Uterus (tissue), 4 donors: ENCODE measurements at places on chromosomes 2 and 18.

- peaks cover 8% of the 10 kb centered on the region for H3K4me1 ChIP-seq
- H3K27me3 ChIP-seq = no peaks in the 10 kb centered on the region
- no peaks in the 10 kb centered on the region for H3K36me3 ChIP-seq
- no peak overlapping the region for H3K4me3 ChIP-seq
- DNase-seq = peak; percentile 87
Observed at GRCh38 chr2:3470166-3470651, 49.1 kb downstream of the ADI1 start.

GRCh38 chr2:75788902-75789301 lies 78.2 kb upstream of the GCFC2 start:
- H3K27me3 ChIP-seq = no peaks in the 10 kb centered on the region
- no peaks in the 10 kb centered on the region for H3K36me3 ChIP-seq
- H3K4me1 ChIP-seq = no peaks in the 10 kb centered on the region
- no peak for DNase-seq

DNA sequence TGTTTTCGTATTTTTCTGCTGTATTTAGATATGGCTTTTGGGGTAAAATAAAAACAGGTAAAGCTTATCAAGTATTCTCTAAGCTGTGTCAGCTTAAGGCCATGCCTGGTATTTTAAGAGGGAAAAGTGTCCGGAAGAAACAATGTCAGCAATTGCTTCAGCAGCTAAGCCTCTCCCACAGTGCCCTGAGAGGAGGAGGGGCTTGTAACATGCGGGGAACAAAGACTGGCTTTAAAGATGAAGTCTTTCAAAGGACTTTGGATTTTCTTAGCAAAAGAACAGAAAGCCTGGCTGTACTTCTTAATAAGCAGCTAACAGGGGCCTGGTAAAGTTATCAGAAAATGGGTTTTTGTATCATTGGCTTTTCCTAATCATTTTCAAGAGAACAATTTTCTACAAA lies 102.8 kb downstream of the PXDN start:
- no peak overlapping the region for H3K4me3 ChIP-seq
- H3K4me1 ChIP-seq = no peaks in the 10 kb centered on the region
- DNase-seq = no peak

DNA sequence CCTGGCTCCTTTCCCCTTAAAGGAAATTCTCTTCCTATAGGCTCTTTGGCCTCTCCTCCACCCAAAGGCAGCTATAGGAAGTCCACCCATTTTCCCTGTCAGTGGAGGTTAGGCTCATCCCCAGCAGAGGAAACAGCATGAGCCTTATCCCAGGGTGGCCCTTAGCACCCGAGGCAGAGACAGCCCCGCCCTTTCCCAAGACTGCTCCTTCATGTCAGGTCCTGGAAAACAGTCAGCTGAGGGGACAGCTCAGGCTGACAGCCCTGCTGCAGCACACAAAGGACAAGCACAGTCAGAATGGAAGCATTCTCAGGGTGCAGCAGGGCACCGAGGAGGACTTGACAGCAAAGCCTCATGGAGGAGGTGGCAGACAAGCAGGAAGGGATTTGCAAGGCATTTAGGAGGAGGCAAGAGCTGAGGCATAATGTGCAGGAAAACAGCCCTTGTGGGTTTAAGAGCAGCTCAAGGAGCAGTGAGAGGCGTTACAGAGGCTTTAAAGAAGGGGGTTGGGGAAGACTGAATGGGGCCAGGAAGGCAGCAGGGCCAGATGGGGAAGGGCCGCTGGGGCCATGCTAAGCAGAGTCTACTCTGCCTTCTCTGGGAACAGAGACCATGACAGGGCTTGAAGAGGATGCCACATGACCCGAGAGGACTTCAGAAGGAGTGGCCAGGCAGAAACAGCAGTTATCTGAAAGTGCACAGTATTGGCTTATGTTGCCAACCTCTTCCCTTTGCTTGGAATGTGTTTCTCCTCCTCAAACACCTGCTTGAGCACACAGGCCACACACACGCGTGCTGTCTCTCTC lies 216.6 kb downstream of the SH3BP4 start:
- no peak overlapping the region for H3K27ac ChIP-seq
- H3K27me3 ChIP-seq = no peaks in the 10 kb centered on the region
- H3K4me1 ChIP-seq = no peaks in the 10 kb centered on the region
- no peak overlapping the region for H3K4me3 ChIP-seq
- H3K36me3 ChIP-seq = no peaks in the 10 kb centered on the region

GRCh38 chr18:26477828-26478466 lies 70.4 kb downstream of the KCTD1 start:
- no peaks in the 10 kb centered on the region for H3K36me3 ChIP-seq
- H3K27me3 ChIP-seq = no peaks in the 10 kb centered on the region
- H3K4me3 ChIP-seq = no peak overlapping the region

DNA sequence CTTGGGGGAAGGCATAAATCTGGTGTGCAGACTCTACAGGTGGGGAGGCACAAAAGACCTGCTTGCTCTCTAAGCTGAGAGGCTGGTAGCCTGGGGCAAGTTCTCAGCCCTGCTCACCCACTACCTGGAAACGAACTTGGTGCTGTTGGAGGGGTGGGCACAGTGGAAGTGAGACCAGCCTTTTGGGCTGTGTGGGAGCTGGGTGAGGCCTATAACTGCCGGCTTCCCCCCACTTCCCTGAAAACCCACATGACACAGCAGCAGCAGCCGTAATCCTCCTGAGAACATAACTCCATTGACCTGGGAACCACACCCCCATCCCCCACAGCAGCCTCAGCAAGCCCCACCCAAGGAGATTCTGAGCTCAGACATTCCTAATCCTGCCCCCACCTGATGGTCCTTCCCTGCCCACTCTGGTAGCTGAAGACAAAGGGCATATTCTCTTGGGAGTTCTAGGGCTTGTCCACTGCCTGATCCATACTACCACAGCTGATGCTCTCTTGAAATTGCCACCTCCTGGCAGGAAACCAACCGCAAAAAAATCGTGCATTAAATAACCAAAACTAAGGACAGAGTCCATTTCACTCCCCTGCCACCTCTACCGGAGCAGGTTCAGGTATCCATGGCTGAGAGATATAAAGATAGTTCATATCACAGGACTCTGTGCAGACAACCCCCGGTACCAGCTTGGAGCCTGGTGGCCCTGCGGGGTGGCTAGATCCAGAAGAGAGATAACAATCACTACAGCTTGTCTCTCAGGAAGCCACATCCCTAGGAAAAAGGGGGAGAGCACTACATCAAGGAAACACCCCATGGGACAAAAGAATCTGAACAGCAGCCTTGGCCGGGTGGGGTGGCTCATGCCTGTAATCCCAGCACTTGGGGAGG lies 178.1 kb downstream of the NDUFA10 start:
- no peaks in the 10 kb centered on the region for H3K36me3 ChIP-seq
- no peak for DNase-seq
- no peak overlapping the region for H3K27ac ChIP-seq
- H3K4me1 ChIP-seq = no peaks in the 10 kb centered on the region

GRCh38 chr2:48527226-48527885 lies 2.6 kb upstream of the STON1 start:
- no peaks in the 10 kb centered on the region for H3K36me3 ChIP-seq
- H3K27ac ChIP-seq = peak overlapping the region; percentile 96
- peaks cover 23% of the 10 kb centered on the region for H3K4me1 ChIP-seq
- no peak overlapping the region for H3K4me3 ChIP-seq
- no peak for DNase-seq

GRCh38 chr2:29351248-29351647 lies 236.0 kb downstream of the CLIP4 start:
- no peaks in the 10 kb centered on the region for H3K36me3 ChIP-seq
- no peaks in the 10 kb centered on the region for H3K27me3 ChIP-seq
- H3K4me1 ChIP-seq = no peaks in the 10 kb centered on the region
- H3K27ac ChIP-seq = no peak overlapping the region
- H3K4me3 ChIP-seq = no peak overlapping the region
- DNase-seq = no peak

DNA sequence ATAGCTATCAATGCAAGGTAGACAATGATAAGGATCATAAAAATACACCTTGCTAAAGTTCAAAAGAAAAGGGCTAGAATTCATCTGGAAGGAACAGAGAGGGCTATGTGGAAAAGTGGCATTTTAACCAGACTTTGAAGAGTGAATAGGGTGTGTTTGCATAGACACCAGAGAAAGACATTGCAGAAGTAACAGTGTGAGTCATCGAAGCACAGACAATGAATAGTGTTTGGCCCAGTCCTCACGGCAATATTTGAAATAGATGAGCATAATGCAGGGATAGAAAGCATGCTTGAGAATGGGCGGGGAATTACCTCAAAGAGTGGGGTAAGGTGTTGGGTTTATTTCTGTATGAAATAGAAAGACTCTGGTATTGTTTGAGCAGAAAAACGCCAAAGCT lies 24.2 kb downstream of the MYT1L start:
- DNase-seq = no peak
- H3K36me3 ChIP-seq = no peaks in the 10 kb centered on the region
- no peak overlapping the region for H3K27ac ChIP-seq
- H3K4me1 ChIP-seq = no peaks in the 10 kb centered on the region

DNA sequence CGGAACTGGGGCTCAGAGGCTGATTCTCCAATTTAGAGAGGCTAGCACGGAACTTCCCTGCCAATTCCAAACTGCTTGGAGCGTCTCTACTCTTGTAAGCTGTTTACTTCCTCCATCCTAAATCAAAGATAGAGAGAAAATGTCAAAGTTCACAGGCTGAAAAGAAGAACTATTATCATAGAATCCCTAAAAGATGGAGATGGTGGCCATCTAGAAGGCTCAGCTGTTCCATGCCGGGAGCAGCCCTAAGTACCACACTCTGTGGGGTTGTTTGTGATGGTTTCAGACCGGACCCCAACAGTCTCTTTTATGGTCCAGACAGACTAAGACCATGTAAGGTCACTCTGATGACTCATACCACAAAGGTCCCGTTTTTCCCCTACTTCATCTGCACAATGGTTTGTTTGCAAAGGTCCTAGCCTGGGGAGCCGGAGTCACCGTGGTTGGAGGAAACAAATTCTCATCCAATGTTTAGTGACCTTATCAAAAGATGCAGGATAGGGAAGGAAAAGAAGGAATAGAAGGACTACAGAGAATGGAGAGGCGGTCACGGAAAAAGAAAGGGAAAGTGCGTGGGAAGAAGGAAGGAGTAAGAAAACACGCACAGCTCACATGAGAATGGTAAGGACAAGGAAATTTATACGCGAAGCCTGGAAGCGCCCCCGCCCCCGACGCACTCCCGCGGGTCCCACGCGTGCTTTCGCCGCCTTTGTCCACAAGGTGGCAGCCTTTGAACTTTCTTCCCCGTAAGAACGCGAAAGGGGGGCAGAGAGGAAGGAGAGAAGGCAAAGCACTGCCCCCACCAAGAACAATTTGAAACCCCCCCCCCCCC lies 453 bp upstream of the ANTXR1 start:
- H3K4me3 ChIP-seq = peak overlapping the region; percentile 67
- no peaks in the 10 kb centered on the region for H3K36me3 ChIP-seq
- H3K27me3 ChIP-seq = no peaks in the 10 kb centered on the region

DNA sequence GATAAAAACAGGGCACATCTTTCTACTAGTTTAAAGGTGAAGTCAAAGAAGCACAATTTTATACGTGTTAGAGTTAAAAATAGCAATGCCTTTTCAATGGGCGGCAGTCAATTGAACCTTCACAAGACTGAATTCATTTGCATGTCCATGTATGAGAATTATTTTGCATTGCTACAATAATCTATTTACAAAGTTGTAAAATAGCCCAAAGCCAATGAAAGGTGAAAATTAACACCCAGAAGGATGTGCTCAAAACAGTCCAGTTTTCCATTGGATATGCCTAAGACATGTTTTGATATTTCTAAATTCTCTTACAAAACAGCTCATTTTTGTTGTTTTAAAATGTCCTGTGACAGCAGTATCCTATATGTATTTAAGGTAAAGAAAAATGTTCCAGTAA lies 425.1 kb upstream of the SYT4 start:
- no peaks in the 10 kb centered on the region for H3K4me1 ChIP-seq
- no peak overlapping the region for H3K27ac ChIP-seq
- no peaks in the 10 kb centered on the region for H3K27me3 ChIP-seq
- no peak for DNase-seq
- H3K36me3 ChIP-seq = no peaks in the 10 kb centered on the region

- no peaks in the 10 kb centered on the region for H3K4me1 ChIP-seq
- no peaks in the 10 kb centered on the region for H3K36me3 ChIP-seq
- H3K4me3 ChIP-seq = no peak overlapping the region
Observed at GRCh38 chr2:44136252-44136651, 32.4 kb upstream of the PPM1B start.

- H3K36me3 ChIP-seq = no peaks in the 10 kb centered on the region
- H3K4me3 ChIP-seq = no peak overlapping the region
- H3K27ac ChIP-seq = no peak overlapping the region
- no peaks in the 10 kb centered on the region for H3K27me3 ChIP-seq
- H3K4me1 ChIP-seq = peaks cover 5% of the 10 kb centered on the region
Observed at GRCh38 chr2:159456500-159457426, 159.6 kb downstream of the BAZ2B start.

DNA sequence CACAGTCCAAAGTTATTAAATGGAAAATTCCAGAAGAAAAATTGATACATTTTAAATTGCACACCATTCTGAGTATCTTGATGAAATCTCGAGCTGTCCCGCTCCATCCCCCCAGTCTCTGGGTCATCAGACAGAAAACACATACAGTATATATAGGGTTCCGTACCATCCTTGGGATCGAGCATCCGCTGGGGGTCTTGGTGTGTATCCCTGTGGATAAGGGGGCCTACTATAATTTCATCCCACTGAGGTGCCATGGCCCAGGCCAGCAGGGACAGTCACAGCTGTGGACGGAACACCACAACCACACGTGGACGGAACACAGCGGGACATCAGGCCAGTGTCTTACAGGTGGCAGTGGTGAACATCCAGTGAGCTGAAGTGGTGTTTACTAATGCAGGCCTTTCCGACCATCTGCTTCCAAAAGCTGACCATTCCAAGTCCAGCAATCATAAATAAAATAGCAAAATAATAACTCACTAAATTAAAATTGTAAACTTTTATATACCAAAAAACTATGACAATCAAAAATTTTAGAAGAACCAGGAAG lies 14.0 kb downstream of the TWIST2 start:
- no peaks in the 10 kb centered on the region for H3K36me3 ChIP-seq
- peaks cover 28% of the 10 kb centered on the region for H3K4me1 ChIP-seq
- no peaks in the 10 kb centered on the region for H3K27me3 ChIP-seq
- no peak for DNase-seq
- H3K27ac ChIP-seq = peak overlapping the region; percentile 8

DNA sequence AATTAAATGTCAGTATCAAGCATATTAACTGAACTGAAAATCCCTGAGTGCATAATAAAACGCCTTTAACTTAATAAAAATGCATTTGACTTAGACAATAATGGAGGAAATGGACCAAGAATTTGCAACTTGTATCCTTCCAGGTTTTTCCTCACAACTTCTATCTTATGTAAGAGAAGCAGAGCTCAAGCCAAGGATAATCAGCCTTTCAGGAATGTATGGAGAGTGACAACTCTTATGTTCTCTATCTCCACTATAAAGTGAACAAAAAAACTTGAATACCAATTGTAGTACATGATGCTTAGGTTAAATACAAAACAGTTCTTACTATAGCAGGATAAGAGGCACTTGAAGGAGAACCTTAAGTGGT lies 64.8 kb upstream of the CYP26B1 start:
- no peaks in the 10 kb centered on the region for H3K36me3 ChIP-seq
- no peak overlapping the region for H3K4me3 ChIP-seq
- no peak overlapping the region for H3K27ac ChIP-seq
